ENCODE measurements at places on chromosomes 7 and 10.

DNA sequence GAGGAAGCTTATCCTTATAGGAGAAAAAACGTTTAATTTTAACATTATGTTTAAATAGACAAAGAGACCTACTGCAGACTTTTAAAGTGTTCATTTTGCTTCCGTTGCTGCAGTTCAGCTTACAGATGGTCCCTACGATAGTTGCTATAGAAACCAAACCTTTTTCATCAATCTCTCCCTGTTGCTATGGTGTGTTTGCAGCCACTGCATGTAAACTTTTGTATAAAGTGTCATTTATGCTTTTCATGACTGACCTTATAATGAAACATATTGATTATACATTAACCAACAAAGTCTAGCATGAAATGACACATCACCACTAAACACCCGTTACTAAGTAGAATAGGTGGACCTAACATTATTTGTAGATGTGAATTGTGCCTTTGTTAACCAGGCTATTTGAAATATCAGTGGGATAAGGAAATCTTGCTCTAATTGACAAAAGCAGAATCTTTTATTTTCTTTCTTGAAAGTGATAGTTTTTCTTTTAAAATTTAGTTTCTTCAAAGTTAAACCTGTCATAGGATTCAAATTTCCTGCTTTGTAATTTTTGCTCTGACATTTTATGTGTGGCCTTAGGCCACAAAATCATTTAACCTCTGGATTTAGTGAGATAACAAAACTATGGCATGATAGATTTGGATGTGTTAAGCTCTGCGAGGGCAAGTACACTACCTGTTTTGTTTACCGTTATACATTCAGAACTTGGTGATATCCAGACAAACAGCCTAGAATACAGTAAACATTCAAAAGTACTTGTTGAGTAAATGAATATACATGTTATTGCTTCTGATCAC, 64.0 kb downstream of the CACNB2 start:
- no peak for DNase-seq

DNA sequence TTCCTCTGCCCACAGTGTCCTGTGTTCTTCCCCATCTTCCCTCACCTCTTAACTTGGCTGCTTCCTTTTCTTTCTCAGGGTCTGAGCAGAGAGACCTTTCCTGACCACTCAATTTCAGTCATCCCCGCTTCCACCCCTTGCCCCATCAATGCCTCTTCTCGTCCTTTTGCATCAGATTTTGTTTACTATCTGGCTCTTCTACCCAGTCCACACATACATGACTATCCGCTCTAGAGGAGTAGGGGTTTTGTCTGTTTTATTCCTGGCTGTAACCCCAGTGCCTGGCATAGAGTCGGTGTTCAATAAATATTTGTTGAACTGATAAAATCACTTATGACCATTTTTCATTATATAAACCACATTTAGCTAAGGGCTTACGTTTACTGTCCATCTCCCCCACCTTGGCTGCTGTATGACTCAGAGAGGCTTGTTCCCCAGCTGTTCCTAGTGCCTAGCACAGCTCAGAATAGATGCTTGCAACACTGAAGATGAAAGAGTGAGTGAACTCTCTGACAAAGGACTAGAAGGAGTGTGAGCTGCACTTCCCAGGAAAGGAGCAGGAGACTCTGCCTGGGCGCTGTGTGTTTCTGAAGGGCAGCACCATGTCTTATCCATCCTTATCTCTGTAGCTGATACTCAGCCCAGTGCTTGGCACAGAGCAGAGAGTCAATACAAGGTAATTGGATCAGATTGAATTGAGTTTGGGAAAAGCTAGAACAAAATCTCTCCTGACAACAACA, 21.9 kb downstream of the ARID5B start:
- DNase-seq = no peak

DNA sequence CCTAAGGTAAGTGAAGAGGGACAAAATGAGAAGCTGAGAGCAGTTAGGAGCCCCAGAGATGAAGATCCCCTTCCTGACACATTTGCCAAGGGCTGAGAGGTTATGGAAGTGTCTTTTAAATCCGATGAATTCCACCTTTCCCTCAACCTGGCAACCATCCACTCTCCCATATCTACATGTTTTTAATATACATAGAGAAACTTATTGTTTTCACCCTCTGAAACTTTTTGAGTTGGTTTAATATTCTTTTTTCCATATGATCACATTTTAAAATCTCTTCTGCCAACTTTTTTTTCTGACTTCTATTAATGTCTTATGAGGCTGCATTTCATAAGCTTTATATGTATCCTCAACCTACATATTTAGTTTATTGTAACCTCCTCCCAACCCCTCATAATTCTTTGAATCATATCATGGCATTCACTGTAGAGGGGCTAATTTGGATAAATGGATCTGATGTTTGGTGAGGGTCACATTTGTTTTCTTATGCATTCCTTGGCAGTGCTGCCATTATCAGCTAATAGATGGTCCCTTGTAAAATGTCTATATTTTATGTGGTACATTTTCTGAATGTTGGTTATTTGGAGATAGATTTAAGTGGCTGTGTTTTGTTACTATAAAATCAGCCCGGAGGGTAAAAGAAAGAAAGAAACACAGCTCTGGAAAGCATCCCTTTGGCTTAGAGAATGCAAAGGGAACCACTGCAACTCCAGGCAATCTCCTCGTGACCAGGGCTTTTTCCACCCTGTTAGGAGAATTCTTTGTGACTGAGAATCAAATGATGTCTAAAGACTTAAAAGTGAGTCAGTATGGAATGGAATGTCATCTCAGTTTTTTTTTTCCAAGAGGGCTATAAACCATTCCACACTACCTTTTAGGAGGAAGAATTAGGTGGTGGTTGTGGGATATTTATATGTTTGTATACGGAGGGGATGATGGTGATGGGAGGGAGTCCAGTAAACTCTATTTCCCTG, 334.4 kb downstream of the SUGCT start:
- DNase-seq = no peak

DNA sequence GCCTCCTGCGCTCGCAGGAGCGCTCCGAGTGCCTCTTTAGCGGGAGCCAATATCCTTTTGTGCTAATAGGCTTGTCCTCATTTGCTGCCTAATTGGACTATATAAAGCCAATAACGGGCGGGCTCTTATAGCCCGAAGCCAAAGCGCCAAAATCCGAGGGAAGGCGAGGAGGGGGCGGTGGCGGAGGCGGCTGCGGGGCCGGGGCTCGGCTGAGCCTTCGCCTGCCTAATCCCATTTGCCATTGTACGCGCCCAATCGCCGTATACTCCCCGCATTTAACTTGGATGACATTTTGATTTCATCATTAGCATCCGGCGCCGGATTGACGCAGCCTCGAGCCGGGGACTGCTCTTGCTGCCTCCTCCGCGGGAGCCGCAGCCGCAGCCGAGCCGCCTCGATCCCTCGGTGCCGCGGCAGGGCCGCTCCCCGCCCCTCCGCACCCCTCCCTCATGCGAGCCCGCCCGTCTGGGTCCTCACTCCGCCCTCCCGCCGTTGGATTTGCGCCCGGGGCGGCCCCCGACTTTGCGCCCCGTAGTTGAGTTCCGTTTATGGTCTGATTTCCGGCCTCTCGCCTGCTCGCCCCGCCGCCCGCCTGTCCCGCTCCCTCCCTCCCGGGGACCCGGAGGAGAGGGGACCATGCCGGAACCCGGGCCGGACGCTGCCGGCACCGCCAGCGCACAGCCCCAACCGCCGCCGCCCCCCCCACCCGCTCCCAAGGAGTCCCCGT, at the start of gene HMX3:
TSS of gene HMX3 (plus strand) at position 556 of the 727 bp plus-strand sequence. CDS start at position 637, 81 bp downstream.
- DNase-seq = no peak

DNA sequence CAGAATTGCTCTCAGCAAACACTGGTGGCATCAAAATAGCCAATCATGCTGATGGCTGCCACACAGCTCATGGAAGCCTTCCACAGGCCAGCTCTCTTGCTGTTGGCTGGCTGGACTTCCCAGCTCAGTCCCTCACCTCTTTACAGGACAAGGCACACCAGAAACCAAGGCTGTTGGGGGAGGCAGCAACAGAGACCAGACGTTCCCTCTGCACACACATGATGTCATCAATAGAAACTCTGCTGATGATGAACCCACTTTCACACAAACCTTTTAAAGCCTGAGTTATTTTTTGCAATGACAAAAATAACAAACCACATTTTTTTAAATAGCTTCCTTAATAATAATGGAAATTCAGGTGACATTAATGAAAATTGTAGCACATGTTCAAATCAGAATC, 300.9 kb upstream of the C7orf33 start:
- no peak for DNase-seq

DNA sequence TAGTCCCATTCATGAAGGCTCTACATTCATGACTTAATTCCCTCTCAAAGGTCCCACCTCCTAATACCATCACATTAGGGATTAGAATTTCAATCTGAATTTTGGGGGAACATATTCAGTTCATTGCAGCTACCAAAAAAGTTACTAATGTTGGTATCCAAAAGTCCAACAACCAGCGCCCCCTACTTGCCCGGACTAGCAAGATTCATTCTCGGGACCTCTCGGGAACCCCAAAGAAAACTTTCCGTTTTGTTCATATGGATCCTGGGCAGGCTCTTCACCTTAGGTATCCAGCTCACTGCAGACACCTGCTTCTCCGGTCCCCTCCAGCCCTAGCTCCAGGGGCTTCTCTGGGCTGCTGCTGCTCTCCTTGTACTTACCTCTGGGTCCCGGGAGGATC, 8.9 kb upstream of the GRK5 start:
- no peak for DNase-seq

DNA sequence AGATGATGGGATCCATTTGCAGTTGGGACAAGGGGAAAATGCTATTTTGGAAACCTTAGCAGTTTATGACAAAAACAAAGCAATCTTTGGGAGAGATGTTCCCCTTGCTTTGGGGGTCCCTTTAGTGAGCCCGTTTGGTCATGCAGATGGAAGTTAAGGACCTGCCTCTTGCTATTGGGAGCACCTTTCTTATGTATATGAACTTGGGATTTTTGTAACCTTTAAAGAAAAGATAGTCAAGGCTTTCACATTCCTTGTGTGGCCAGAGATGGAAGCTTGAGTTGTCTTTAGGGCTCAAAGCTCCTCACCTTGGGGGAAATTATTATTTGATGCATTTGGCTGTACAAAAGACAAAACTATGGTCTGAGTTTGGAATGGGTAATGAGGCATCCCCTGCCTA, 179.0 kb upstream of the PLPP4 start:
- no peak for DNase-seq

DNA sequence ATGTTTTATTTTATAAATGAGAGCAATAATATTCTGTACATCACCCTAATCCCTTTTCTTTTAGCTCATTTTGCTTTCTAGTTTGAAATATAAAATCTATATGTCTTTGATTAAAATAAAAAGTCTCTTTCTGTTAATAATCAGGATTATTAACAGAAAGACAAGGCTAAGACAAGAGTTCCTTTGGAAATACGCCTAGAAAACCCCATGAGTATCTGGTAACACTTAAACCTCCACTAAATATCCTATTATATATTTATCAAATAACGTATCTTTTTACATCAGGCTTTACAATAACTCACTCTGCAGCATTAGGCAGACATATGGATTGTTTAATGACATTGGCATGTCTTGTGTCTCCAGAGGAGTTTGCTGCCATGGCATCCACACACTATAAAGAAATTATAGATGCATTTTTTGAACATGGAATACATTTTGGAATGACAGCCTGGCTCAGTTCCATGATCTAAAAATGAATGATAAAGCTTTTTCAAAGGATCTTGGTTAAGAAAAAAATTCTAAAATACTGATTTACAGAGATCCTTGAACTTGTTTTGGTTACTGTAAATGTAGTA, 98.7 kb downstream of the TMEM26 start:
- no peak for DNase-seq

DNA sequence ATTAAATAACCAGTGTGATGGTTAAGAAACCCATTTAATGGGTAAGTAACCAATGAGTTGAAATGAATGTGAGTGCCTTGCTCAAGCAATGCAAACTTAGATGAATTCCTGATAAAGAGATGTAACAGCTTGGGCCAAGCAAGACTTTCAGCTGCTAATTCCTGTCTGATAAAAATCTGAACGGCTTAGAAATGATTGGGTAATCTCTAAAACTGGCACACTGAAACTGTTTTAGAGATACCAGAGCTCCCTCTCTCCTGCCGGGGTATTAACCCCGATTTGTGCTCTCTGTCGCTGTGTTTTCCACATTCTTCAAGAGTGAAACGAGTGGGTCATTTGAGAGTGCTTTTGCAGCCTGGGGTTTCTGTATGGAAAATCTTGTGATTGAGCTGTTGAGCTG, 534.9 kb upstream of the GALNT17 start:
- DNase-seq = no peak

- no peak for DNase-seq
These were observed 81.7 kb downstream of the KMT2C start for GRCh38 chr7:152354061-152354460.

- no peak for DNase-seq
These were observed 746 bp upstream of the MRPS16 start for GRCh38 chr10:73253225-73253555.

DNA sequence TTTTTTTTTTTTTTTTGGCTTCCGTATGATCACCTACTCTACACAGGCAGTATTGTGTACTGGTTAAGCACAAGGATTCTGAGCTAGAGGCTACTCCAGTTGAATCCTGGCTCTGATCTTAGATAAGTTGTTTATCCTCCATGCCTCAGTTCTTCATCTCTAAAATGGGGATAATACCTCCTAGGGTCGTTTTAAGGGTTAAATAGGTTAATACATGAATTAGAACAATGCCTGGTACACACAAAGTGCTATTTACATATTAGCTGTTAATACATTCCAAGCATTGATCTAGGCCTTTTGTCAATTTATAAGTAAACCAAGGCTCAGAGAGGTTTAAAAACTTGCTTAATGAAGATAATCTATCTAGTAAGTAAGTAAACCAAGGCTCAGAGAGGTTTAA, 59.0 kb downstream of the ST7 start:
- DNase-seq = no peak

- DNase-seq = no peak
These were observed 38.8 kb downstream of the OGDH start for GRCh38 chr7:44645254-44645653.

DNA sequence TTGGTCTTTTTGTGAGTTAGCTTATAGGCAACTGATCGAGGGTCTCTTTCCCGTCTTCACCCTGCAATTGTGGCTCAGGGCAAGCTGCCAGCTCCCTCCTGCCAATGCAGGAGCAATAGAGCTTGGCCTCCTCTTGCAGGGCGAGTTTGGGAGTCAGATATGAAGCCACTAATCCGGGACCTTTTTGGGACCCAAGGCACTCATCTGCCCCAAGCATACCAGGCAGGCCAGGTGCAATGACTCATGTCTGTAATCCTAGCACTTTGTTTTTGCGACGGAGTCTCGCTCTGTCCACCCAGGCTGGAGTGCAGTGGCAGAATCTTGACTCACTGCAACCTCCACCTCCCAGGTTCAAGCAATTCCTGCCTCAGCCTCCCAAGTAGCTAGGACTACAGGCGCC, 21.1 kb downstream of the LIMK1 start:
- no peak for DNase-seq

DNA sequence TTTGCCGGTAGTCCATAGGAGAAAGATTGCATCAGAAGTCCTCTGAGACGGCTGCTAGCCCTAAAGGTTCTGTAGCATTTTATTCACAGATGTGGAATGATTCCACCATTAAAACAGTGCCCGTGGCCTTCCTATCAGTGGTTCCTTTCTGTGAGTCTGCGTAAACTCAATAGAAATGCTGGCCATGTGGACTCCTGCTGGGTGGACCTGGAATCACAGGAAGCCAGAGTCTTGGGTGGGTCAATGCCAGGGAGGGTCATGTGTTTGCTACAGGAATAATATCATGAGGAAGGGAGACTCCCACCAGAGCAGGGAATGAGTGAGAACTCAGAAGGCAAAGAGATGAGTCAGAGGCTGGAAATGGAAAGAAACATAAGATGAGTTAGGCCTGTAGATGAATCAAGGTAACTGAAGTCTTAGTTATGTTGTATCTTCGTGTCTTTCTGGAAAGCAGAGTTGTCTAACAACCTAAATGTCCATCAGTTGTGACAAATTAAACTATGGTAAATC, 410.4 kb upstream of the AUTS2 start:
- DNase-seq = no peak
